ENCODE measurements at places on chromosomes 13 and 19.

DNA sequence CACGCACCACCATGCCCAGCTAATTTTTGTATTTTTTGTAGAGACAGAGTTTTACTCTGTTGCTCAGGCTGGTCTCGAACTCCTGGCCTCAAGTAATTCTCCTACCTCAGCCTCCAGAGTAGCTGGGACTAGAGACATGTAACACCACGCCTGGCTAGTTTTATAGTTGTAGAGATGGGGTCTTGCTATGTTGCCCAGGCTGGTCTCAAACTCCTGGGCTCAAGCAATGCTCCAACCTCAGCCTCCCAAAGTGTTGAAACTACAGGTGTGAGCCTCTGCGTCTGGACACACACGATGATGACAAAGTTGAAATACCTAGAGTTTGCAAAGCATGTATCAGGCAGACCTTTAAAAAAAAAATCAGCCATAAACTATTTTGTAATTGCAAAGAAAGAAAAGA lies 4.6 kb upstream of the PTOV1 start:
- DNase-seq, result no peak

DNA sequence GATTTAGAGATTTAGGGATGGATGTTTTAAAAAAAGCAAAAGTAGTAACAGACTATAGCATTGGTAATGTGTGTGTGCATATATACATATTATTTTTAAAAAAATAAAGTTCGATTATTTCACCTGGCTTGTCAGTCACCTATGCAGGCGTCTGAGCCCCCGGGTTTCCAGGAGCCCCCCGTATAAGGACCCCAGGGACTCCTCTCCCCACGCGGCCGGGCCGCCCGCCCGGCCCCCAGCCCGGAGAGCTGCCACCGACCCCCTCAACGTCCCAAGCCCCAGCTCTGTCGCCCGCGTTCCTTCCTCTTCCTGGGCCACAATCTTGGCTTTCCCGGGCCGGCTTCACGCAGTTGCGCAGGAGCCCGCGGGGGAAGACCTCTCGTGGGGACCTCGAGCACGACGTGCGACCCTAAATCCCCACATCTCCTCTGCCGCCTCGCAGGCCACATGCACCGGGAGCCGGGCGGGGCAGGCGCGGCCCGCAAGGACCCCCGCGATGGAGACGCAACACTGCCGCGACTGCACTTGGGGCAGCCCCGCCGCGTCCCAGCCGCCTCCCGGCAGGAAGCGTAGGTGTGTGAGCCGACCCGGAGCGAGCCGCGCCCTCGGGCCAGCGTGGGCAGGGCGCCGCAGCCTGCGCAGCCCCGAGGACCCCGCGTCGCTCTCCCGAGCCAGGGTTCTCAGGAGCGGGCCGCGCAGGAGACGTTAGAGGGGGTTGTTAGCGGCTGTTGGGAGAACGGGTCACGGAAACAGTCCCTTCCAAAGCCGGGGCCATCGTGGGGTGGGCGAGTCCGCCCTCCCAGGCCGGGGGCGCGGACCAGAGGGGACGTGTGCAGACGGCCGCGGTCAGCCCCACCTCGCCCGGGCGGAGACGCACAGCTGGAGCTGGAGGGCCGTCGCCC lies 840 bp upstream of the CCNA1 start:
- peak; percentile 33 for DNase-seq

DNA sequence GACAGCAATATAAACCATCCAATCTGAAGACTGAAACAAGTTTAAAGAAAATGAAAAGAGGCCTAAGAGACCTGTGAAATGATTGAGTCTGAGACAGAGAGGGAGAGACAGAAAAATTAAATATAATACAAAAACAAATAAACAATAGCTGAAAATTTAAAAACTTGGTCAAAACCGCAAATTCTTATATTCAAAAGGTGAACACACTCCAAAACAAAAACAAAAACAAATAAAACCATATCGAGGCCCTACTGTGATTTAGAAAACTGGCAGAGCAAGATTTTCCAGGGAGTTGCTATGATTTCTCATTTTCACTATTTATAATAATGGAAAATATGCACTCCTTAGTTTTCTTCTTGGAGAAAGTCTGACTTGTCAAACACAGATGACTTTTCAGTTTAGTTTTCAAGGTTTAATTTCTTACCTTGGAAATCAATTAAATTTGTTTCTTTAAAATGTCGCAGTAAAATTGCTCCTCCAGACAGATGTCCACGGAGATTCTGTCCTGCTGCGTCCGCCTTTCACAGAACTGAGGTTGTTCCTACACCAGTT lies 1420.3 kb downstream of the UQCRFS1 start:
- DNase-seq, result no peak

DNA sequence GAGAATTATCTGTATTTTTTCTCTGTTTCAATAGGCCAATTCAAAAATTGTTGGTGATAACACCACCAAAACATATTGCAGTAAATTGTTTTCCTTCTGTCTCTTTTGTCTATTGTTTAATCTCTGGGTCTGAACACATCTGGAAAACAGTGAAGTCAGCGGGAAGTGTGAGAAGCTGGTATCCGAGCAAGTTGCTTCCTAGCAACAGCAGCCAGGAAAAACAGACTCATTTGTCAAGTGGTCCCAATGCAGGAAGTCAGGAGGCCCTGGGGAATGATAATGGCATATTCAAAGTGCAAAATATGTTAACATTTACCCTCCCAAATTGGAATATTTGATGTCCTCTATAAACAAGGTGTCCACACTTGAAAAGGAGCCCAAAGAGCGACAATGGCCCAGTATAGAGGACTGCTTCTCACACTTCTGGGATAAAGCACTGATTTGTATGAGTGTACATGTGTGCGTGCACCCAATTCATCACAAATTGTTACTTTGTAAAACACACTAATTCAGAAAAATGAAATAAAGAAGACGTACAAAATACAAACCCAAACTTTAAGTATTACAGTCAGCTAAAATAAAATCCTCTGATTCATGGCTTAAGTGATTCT lies 515.0 kb downstream of the TBC1D4 start:
- no peak for DNase-seq

- DNase-seq, result no peak
Observed at GRCh38 chr13:98771838-98772611, 19.6 kb upstream of the SLC15A1 start.

DNA sequence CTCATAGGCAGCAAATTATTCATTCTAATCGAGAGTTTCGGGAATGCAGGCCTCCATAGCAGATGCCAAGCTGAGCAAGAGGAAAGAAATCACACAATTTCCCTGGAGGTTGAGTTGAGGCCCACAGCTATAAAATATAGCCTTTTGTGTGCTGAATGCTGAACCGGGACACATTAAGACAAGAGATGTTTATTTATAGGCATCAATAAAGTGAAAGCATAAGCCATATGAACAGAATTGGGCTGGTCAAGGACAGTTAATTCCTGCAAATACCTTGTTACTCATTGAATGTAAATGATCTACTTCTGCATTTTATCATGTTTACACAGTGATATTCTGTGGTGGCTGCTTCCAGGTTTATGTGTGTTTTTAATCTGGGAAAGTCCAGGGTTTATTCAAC lies 461.7 kb downstream of the KLF12 start:
- no peak for DNase-seq

- DNase-seq, result no peak
Observed at GRCh38 chr13:106118050-106118449, 417.4 kb downstream of the EFNB2 start.

DNA sequence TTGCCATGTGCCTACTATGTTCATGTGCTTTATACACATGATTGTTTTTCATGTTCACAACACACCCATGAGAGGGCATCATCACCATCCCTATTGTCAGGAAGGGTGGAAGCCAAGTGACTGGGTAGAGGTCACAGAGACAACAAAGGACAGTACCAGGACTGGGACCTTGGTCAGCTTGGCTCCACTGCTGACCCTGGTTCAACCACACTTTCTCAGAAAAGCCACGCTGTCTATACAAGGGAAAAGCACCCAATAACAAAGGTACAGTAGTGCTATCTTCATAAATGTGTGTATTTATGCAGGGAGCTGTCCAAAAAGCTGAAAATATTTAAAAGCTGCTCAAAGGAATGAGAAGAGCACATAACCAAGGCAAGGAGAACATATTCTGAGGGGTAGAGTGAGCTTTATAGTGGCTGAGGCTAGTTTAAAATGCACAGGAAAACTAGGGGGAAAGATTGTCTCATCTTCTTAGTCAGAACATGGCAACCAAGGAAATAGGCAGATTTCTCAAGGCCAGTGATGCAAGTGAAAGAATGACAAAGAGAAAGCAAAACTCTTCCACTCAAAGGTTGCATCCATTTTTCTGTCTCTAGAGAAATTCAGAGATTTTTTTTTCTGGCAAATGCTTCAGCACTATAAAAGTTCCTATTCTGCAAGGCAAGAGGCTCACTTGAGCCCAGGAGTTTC lies 415.0 kb downstream of the FOXO1 start:
- peak; percentile 44 for DNase-seq

GRCh38 chr19:29675120-29675649 lies 9.9 kb downstream of the PLEKHF1 start:
- DNase-seq, result no peak

- peak; percentile 29 for DNase-seq
Observed at GRCh38 chr19:35249848-35250711, 1.3 kb downstream of the LSR start.

DNA sequence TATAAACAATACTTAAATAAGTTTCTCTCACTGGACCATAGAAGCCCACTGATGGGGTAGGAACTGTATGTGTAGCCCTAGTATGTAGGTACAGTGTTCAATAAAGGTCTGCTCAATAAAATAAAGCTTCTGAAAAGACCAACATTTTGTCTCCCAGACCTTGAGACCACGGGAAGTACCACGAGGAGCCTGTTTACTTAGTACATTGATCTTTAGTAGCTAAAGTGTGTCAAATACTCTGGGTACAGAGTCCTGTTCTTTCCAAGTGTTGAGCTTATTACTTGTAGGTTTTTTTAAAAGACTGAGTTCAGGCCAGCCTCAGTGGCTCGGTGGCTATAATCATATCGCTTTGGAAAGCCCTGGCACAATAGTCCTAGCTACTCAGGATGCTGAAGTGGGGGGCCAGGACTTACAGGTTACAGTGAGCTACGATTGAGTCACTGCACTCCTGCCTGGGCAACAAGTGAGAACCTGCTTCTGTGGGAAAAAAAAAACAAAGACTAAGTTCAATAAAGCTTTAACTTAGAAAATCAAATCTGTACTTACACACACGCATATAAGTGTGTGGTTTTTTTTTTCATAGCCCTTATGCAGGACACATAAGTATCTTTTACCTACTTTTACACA lies 3.4 kb downstream of the MTRF1 start:
- DNase-seq, result no peak

DNA sequence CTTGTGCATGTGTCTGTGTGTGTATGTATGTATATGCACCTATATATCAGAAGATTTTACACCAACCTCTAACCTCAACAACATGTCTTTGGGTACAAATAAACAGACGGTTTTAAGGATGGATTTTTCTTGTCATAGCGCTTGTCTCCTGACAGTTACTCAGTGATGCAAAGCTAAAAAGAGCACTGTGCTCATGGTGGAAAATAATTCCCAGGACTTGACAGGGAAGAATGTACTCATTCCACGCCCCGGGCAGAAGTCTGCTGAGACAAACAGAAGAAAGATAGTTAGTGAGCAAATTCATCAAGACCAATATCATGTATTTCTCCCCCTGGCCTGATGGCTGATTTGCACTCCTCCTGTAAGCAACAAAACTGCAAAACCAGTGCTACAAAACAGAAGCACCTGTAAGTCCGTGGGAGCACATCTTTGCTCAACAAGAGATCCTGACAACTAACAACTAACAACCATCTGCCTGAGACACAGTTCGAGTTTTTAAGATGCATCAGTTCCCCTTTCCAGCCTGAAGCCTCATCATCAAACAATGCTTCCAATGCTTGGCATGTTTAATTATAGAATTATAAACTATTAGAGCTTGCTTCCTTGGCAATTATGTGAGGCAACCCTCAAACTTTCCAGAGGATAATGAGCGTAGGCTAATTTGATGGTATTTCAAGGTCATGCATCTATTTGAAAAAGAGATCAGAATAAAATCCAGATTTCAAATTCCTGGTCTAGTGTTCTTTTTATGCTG lies 812.7 kb upstream of the MIR17HG start:
- DNase-seq, result no peak

DNA sequence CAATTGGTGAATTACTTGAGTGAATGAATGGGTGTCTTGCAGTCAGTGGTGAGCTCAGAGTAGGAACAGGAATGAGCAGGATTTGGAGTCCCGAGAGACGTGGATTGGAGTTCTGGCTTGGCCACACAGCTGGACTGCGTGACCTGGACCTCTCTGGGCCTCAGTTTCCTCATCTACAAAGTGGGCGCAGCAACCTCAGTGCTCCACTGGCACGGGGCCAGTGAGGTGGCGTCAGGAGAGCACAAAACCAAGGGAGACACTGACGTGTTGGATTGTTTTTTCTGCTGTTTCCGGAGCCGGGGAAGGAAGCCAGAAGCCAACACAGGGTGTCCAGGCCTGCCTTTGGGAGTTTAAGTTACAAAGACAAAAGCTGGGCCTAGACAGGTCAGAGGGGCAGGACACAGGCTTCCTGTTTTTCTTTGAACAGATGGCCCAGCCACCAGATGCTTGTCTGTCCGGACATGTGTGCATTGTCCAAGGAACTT lies 6.5 kb upstream of the DOCK6 start:
- DNase-seq, result no peak

- no peak for DNase-seq
Observed at GRCh38 chr13:75554981-75555380, 5.4 kb downstream of the UCHL3 start.

DNA sequence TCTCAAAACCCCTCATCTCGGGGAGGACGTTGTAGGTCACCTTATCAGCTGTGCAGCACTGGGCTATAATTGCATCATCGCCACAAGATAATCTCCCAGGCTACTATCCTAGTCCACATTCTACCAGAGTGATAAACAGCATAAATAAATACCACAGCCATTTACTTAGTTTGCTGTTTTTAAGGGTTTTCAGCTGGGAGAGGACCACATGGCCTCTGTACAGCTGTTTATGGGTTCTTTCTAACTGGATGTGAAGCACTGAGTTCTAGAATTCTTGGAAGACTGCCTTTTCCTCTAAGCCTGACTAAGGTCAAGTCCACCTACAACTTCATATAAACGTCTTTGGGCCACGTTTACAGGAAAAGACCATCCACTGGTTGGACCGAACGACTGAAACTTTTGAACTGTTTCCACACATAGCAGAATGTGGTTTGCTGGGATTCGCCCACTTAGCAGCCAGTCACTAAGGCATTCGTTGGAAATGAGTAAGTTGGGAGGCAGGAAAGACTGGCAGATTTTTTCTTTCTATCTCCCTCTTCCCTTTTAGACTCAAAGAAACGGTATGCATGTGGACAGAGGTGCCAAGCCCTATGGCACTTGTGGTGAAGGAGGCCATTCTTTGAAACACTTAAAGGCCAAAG lies 752.5 kb upstream of the SGCG start:
- DNase-seq, result no peak

Measured in activated T-cell treated with anti-CD3 and anti-CD28 coated beads, Interleukin-2, amount 50 U/mL, for 24 hours (primary cell).